NCI-H1105 treated with DMSO at 0.1 percent for 48 hours (cell line): ENCODE measurements at places on chromosomes 5 and 9.

DNA sequence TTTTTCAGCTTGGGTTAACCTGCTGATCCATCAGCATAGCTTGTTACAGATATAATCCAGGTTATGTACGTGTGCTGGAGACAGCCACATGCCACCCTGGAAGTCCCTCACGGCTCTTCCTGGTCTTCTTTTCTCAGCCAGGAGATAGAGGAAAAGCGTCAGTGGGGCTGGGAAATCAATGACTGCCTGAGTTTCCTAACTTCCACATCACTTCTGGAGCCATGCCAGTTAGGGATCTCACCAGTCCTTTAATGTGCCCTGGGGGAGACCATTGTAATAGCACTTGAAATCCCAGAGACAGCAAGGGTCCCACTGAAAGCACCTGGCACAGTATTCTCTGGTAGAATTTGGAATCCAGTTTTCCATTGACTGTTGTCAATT, 29.2 kb downstream of the ANXA2R start:
- DNase-seq = no peak

DNA sequence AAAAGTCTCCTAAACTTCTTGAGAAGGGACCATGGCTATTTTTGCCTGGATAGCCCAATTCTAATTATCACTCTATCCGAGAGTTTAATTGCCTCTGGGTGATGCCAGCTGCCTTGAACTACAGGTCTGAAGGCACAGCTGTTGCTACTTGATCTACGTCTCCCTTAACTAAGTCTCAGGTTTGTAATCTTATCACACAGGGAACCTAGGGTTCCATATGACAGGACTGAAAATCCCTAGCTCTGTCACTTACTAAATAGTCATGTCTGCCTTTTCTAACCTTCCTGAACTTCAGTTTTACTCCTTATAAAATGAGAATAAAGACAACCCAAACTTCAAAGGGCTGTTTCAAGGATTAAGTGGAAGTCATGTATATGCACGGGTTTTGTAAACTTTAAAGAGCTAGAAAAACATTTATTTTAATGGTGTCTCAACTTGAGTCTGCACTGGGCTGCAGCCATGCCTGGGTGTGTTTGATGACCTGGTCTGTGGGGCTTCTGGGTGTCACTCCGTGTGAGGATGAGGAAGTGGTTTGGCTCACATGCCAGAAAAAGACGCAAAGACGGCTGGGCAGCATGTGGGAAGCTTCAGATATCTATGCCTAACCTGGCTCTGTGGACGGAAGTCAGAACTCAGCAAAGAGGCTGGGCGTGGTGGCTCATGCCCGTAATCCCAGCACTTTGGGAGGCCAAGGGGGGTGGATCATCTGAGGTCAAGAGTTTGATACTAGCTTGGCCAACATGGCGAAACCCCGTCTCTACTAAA, 129.3 kb upstream of the SLC44A1 start:
- no peak for DNase-seq

- DNase-seq = no peak
Measured at GRCh38 chr5:76333571-76333970, 69.5 kb upstream of the IQGAP2 start.

DNA sequence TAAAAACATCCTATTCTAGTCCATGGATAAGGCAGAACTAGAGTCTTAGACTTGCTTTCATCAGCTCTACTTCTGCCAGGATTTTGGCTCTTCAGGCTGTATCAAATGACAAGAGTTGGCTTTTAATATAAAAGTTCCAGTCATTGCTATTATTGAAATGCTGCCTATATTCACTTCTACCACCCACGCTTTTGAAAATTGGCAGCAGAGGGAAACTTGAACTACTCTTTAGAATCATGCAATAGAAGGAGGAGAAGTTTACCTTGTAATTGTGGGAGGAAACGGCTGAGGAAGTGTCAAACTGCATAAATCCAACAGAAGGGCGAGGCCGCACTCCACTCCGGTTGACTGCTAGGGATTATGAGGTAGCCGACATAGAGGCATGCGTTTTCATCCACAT, 122.6 kb upstream of the BASP1 start:
- DNase-seq = no peak

DNA sequence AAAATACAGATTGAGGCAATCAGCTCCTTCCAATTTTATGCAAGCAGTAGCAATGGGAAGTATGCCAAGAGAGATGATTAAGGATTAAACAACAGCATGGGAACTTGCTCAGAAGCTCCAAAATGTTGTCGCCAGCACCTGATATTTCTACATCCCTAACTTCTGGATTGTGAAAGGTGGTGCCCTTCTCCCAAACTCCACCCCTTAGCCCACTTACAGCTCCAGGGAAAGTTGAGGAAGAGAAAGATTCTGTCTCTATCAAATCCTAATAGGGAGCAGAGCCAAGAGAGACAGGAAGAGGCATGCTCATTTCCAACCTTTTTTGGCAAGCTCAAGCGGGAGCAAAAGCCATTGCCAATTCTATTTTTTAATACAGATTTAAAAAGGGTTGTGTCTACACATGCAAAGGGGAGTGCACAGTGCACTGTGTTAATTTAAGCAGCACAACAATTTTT, 92.4 kb upstream of the NR3C1 start:
- DNase-seq = peak; percentile 82

DNA sequence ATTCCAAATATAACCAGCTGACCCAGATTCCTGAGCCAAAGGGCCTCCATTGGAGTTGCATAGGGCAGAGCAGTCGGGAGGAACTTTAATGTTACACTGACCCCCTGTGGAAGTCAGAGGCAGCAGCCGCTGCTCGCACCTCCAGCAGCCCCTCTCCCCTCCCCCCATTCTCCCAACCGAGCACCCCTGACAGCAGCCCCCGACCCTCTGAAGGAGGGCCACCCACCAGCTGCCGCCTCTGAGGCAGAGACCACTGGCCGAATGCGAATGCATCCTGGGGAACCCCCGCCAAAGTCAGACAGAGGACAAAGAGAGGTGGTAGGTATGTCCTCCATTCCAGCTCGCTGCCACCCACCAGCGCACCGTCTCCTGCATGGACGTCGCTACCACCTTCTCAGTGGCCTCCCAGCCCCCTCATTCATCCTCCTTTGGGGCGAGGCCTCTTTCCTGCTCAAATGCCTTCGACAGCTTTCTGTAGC, 231.0 kb downstream of the CDK5RAP2 start:
- DNase-seq = peak; percentile 23

- no peak for DNase-seq
Measured at GRCh38 chr9:137463931-137464290, 4.8 kb upstream of the NSMF start.

DNA sequence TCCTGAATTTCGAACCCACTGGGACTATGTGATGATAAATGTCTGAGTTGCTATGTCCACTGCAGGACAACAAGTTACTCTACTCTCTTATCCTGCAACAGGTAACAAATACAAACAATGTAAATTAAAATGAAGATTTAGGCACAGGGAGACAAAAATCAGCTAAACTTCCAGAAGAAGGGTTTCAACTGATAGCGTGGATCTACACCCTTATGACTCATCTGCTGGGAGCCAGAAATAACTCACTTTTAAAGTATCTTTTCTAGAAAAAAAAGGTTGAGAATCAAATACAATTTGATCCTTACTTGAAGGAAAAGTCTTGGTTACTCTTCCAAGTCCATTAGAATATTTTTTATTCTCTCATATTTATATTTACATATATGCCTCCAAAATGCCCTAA, 21.4 kb downstream of the PJA2 start:
- DNase-seq = no peak

- no peak for DNase-seq
Measured at GRCh38 chr9:110126986-110127864, 80.7 kb downstream of the C9orf152 start.

GRCh38 chr9:113529336-113530009, 65.9 kb downstream of the RGS3 start:
- DNase-seq = no peak
